ENCODE measurements at places on chromosomes 16 and 17.

DNA sequence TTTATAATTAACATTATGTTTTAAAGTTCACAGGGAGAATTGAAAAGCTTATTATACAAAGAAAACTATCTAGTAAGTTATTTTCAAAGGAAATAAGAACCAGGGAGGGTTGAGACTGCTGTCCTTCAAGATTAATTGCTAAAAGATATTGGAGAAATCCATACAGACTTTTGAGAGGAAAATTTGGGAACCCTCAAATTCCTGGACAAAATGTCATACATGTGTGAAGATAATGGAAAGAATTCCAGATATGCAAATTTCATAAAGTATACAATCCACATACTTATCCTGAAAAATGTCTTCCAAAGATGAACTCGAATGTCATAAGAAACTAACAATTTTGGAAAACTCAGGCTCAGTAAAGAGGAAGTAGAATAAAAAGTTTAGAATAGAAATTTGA, 213.8 kb downstream of the HS3ST3A1 start:
- DNase-seq, result no peak

- no peak for DNase-seq
These were observed 44.2 kb downstream of the HELZ start for GRCh38 chr17:67200727-67201301.

- no peak for DNase-seq
These were observed 132.6 kb downstream of the PITPNC1 start for GRCh38 chr17:67509390-67510287.

- DNase-seq, result no peak
These were observed 474 bp downstream of the CLN3 start for GRCh38 chr16:28491230-28491969.

GRCh38 chr17:45675012-45675411, 109.1 kb upstream of the CRHR1 start:
- no peak for DNase-seq

DNA sequence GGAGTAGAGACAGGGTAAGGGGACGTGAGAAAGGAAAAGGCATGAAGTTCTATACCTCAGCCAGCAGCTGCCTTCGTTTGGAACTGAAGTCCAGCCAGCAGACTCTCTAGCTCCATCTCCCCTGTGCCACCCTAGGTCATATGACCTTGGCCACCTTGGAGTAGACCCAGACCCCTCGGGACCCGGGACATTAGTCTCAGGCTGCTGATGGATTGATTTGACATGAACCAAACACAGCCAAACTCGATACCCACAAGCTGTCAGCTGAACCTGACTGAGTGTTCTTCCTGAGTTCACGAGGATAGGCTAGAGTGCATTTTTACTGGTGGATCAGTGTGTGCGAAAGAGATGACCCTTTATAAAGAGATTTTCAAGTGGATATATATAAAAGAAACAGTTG, 68.5 kb downstream of the YPEL2 start:
- DNase-seq, result no peak

- DNase-seq, result no peak
These were observed 146.1 kb downstream of the GAS7 start for GRCh38 chr17:10052106-10052813.

DNA sequence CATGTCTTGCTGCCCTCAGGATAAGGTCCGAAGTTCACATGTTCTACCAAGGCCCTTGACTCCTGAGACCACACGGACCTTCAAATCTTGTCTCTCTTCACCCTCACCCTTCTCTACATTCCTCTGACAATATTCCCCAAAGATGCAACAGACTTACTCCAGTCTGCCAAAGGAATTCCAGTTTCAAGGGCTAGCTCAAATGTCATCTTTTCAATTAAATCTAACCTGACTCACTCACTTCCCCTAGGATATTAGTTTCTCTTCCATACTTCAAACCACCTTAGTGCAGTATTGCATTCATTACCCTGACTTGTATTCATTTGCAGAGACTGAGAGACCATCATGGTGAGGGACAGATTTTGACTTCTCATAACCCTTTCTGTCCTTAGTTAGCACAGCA, 59.6 kb upstream of the ADCY9 start:
- no peak for DNase-seq

GRCh38 chr16:67718668-67719047, 458 bp downstream of the GFOD2 start:
- no peak for DNase-seq

- DNase-seq, result no peak
These were observed 241.9 kb downstream of the SLC39A11 start for GRCh38 chr17:72850410-72851118.

- DNase-seq, result no peak
These were observed 13.7 kb downstream of the HIC1 start for GRCh38 chr17:2068519-2069051.

- DNase-seq, result no peak
These were observed 418.5 kb upstream of the EEF2KMT start for GRCh38 chr16:5516115-5516514.

- no peak for DNase-seq
These were observed 37.7 kb upstream of the MEAK7 start for GRCh38 chr16:84541999-84542817.

- no peak for DNase-seq
These were observed 14.3 kb upstream of the DLX3 start for GRCh38 chr17:50009282-50009681.

GRCh38 chr17:53668854-53669253, 153.9 kb upstream of the KIF2B start:
- no peak for DNase-seq

DNA sequence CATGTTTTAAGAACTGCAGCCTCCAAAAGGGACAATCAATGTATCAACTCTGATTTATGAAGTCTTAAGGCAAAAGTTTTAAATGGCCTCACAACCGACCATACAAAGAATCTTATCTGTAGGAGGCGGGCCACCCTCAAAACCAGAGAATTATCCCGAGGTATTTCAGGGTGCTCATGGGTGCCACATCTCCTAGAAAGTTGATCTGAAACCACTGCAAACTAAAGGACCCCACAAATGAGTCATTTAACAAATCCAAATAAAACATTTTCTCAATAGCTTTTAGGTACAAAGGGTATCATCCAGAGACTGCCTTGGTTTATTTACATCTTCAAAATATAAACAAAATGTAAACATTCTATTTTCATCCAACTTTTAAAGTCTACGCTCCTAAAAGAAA, 6.8 kb downstream of the ERN1 start:
- DNase-seq, result no peak

- DNase-seq, result no peak
These were observed 14.2 kb downstream of the ERI2 start for GRCh38 chr16:20791923-20792612.

GRCh38 chr17:10513299-10514067, 4.9 kb downstream of the MYH1 start:
- no peak for DNase-seq

DNA sequence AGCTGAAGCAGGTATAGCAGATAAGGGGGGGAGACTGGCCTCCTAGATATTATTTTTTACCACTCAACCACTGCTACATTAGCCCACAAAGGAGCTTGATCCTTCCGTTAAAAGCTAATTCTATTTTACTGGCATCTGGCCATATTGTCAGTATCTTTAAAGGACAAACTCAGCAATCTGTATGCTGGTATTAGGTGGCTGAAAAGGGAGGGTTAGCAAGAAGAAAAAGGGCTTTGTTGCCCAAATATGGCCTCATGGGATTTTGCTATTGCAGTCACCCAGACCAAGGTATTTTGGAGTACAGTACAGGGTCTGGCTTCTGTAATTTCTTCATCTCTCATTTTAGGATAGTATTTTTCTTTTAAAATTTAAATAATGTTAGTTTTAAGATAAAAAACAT, 14.4 kb downstream of the RFWD3 start:
- DNase-seq, result no peak

GRCh38 chr17:45813048-45813725, 29.1 kb downstream of the CRHR1 start:
- no peak for DNase-seq

DNA sequence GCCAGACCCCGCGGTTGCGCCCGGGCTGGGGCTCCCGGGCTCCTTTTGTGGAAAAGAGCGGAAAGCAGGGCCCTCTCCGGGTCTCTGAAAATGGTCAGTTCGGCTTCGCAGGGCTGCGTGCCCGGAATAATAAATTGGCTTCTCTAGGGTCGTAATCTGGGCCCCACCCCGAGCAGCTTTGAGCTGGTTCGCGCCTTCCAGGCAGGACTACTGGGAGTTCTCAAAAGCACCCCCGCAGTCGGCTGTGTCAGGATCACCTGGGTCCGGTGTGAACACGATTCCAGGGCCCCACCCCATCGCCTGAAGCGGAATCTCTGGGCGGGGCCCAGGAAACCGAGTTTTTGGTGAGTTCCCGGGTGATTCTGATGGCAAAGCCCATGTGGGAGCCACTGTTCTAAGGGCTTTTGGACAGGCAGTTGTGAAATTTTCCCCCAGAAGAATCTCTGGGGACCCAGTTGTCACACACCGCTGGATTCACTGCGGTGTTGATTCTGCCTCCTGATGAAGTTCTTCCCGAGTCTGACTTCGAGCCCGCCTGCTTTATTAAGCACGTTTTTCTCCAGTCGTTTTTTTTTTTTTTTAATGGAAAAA, 77.0 kb downstream of the MRC2 start:
- no peak for DNase-seq

- no peak for DNase-seq
These were observed 13.4 kb downstream of the WFDC1 start for GRCh38 chr16:84308120-84308519.

DNA sequence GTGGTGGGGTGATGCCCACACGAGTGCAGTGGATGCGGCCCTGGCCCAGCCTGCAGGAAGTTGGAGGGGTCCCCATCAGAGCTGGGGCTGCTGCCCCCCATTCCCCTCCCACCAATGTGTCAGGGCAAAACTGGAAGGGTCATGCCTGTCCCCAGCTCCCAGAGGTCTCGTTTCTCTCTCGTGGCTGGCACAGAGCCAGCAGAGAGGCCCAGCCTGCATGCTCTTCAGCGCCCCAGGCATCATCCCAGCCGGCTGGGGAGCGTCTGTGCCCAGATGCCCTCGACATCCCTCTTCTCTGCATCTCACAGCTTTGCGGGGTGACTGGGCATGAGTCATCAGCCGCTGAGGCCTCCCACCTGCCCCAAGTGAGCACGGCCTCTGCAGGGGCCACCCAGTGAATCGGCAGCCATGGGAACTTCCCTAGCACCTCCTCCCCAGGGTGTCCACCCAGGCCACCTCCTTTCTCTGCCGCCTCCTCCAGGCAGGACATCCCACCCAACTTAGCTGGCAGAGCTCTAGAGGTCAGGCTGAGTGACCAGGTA, 9.8 kb upstream of the CSNK1D start:
- no peak for DNase-seq

Measured in activated CD8-positive, alpha-beta memory T cell treated with anti-CD3 and anti-CD28 coated beads for 48 hours (primary cell).